ENCODE measurements at places on chromosomes 16 and 17. TPM values are rescaled to one million over a fixed set of nuclear protein-coding genes. Genes with fewer than 3 reads are reported as not detected.

GRCh38 chr16:4419402-4419959 is 3.1 kb upstream of the CORO7 start:
- no peak for DNase-seq

The PRSS36 gene
- total RNA-seq: 1.3 TPM

DNA sequence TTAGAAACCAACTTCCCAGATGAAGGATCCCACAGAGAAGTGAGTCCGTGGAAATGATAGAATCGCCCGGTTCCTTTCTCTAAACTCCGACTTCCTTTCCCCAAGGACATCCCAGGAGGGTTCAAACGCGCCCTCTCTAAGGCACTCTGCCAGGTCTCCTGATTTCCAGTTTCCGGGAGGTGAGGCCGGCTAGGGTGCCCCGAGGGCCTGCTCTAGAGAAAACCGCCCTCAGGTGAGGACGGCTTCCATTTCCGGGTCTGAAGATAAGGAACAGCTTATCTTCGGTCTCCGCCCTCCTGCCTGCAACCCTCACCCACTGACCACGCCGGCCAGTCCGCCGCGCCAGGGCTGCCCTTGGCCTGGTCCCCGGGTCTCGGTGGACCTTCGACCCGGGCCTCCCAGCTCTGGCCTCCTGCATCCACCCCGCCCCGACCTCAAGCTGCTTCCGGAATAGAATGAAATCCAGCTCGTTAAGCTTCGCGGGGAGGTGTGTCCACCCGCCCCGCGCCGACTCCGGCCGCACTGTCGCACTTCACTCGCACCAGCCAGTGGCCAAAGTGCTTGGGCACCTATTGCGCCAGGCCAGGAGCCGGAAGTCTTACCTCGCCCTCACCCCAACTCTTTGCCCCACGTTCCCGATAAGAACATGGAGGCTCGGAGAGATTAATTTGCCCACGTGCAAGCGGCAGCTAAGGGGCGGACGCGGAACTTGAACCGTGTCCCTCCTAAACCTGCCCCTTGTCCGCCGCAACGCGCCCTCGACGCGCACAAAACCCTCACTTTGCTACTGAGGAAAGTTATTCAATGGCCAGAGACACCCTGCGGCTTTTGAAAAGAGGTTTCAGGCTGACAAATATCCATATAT is 836 bp upstream of the MMP15 start:
- no peak for DNase-seq

DNA sequence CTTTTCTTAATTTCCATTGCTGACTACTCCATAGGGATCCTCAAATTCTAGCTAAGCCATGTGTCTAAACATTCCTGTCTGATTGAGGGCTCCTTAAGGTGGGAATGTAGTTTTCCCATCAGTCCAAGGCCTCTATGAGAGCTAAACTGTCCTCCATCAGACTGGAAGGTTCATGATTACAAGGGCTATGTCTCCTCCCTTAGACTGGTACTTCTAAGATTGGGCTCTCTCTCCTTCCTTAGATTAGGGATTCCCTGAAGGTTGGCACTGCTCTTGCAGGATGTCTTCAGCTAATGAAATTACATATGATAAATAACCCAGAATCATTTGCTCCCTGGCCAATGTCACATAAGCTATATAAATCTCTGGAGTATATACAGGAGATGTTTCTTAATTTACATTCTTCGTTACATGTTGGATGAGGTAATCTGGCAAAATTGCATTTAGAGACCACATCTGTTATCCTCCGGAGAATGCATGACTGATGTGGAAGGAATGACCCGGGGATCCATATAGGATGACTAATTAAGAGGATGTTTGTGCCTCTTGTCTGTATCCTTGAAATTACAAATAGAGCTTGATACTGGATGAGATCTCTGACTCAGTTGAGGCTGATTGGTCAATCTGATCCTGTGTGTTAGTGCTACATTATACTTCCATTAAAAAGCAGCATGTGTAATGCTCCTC is 14.2 kb downstream of the B4GALNT2 start:
- no peak for DNase-seq

GRCh38 chr17:52824542-52824941 is 666.0 kb upstream of the CA10 start:
- no peak for DNase-seq

- DNase-seq: peak; percentile 89
These were observed at the start of gene ARL4D for GRCh38 chr17:43398724-43399595. ARL4D (plus strand) TSS chr17:43398993; CDS start chr17:43399733, 740 bp downstream.

GRCh38 chr17:57085448-57086068 is 512 bp downstream of the AKAP1 start:
- DNase-seq: no peak

The MRC2 gene
- total RNA-seq: 23.0 TPM

The MTSS2 gene
- total RNA-seq: 36.7 TPM

The CA7 gene
- total RNA-seq: 1.8 TPM

- peak; percentile 73 for DNase-seq
These were observed 14.9 kb upstream of the STAT3 start for GRCh38 chr17:42403150-42403549.

GRCh38 chr17:13594762-13595598 is 6.7 kb downstream of the HS3ST3A1 start:
- peak; percentile 31 for DNase-seq

DNA sequence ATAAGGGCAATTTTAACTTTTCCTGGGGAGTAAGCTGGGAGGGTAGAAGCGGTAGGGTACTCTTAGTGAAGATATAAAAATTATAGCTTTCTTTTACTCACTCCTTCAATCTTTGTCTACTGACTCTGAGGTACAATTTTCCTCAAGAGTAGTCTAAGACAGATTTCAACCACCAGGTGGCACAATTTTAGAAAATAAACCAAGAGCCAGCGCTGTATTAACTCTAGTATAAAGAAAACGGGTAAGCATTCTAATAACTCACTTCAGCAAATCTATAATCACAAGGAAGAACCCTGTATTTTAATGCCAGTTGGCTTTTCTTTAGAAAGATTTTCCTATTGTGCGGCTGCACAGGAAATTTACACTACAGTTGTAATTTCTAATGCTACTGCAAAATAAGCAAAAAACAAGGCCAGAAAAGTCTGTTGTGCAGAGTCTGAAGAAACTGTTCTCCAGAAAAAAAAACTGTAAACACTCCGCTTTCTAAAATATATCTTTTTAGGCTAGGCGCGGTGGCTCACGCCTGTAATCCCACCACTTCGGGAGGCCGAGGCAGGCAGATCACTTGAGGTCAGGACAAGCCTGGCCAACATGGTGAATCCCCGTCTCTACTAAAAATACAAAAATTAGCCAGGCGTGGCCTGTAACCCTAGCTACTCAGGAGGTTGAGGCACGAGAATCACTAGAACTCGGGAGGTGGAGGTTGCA is 1.9 kb downstream of the CMC2 start:
- DNase-seq: no peak

The NPIPA2 gene
- 17.8 TPM for total RNA-seq

DNA sequence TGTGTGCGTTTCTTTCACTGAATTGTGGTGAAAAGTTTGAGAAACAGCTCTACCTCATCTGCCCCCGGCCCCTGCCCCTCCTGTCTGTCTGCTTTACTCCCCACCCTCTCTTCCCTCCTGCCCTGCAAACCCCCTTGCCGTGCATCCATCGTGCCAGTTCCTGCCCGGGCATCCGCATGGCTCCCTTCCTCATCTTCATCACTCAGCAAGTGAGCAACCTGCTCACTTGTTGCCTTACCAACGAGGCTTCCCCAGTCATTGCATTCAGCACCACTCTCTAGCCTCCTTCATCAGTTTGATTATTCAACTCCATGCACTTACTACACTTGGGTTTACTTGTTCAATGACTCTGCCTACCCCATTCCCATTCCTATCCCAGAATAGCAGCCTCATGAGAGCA is 34.8 kb upstream of the SDK2 start:
- DNase-seq: no peak

The GUCY2D gene
- 0.48 TPM for total RNA-seq

The DCAF7 gene
- total RNA-seq: 94.1 TPM

GRCh38 chr17:17497065-17497844 is 1.1 kb upstream of the RASD1 start:
- DNase-seq: no peak

The TNFRSF17 gene
- total RNA-seq: not detected
